Effector memory CD4-positive, alpha-beta T cell (primary cell): ENCODE measurements at places on chromosomes 7 and 10.

DNA sequence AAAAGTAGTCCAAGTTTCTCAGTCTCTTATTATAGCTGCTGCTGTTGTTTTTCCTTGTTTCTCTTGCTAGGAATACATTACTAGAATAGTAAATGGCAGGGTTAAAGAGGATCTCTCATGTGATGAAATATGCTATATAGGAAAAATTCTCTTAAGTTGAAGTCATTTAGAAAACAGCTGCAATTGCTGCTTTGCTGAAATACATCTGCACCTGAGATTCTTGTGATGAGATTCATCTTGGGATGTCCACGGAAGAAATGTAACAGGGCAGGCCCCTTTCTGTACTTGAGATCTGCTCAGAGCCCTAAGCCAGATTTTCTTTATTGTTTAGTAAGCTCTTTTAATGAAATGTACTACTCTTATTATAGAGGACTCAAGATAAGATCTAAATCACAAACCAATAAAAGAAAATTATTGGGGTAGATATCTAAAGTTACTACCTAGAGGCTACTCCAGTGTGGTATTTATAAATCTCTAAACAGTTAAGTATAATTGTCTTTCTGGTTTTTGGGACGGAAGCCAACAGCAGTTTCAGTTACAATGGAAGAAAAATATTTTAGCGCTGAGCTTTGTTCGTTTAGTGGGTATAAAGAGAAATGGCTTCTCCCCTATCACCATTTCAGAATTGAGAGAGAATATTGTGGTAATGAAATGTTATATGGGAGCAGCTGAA, 701.5 kb downstream of the KCNMA1 start:
- no peaks in the 10 kb centered on the region for H3K27me3 ChIP-seq
- H3K27ac ChIP-seq: no peak overlapping the region
- no peaks in the 10 kb centered on the region for H3K36me3 ChIP-seq
- DNase-seq: no peak
- no peak overlapping the region for H3K4me3 ChIP-seq

DNA sequence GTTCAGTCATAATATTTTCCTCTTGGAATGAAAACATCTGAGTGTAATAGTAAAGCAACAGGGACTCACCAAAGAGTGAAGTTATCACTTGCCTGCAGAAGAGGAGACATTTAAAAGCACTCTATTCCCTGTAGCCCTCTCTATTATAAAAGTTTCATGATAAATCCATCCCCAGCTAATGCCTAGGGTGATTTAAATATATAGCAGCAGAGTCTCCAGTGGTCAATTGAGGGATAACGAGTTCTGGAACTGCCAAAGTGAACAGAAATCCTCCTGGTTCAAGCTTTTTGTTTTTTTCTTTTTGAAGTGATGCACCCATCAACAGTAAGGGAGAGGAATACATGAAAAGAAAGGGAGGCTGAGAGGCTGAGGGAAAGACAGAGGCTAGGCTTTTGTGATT, 87.3 kb downstream of the EVX1 start:
- H3K36me3 ChIP-seq: no peaks in the 10 kb centered on the region
- no peaks in the 10 kb centered on the region for H3K4me1 ChIP-seq
- no peaks in the 10 kb centered on the region for H3K27me3 ChIP-seq
- DNase-seq: no peak
- no peak overlapping the region for H3K27ac ChIP-seq

- no peak overlapping the region for H3K27ac ChIP-seq
- no peak overlapping the region for H3K4me3 ChIP-seq
- no peaks in the 10 kb centered on the region for H3K36me3 ChIP-seq
- H3K4me1 ChIP-seq: no peaks in the 10 kb centered on the region
- DNase-seq: no peak
- no peaks in the 10 kb centered on the region for H3K27me3 ChIP-seq
Measured at GRCh38 chr10:53025172-53025711, 252.7 kb upstream of the MBL2 start.

GRCh38 chr7:150965273-150965830, 12.8 kb downstream of the KCNH2 start:
- H3K27me3 ChIP-seq: no peaks in the 10 kb centered on the region
- DNase-seq: no peak
- H3K4me1 ChIP-seq: no peaks in the 10 kb centered on the region
- no peak overlapping the region for H3K4me3 ChIP-seq
- H3K27ac ChIP-seq: no peak overlapping the region

GRCh38 chr10:103632247-103632642, 138.7 kb downstream of the NEURL1 start:
- no peaks in the 10 kb centered on the region for H3K36me3 ChIP-seq
- H3K4me3 ChIP-seq: no peak overlapping the region
- DNase-seq: no peak
- H3K27me3 ChIP-seq: no peaks in the 10 kb centered on the region
- no peaks in the 10 kb centered on the region for H3K4me1 ChIP-seq

GRCh38 chr7:81926-82756, 110.2 kb upstream of the FAM20C start:
- H3K4me1 ChIP-seq: no peaks in the 10 kb centered on the region
- no peak for DNase-seq
- no peaks in the 10 kb centered on the region for H3K36me3 ChIP-seq
- no peak overlapping the region for H3K4me3 ChIP-seq

GRCh38 chr10:29434111-29434510, 145.2 kb downstream of the LYZL1 start:
- DNase-seq: no peak
- peaks cover 3% of the 10 kb centered on the region for H3K36me3 ChIP-seq
- H3K27ac ChIP-seq: no peak overlapping the region
- no peaks in the 10 kb centered on the region for H3K27me3 ChIP-seq
- H3K4me1 ChIP-seq: no peaks in the 10 kb centered on the region
- H3K4me3 ChIP-seq: no peak overlapping the region

GRCh38 chr7:78709658-78710057, 743.8 kb downstream of the MAGI2 start:
- no peak for DNase-seq
- H3K27me3 ChIP-seq: no peaks in the 10 kb centered on the region
- no peaks in the 10 kb centered on the region for H3K4me1 ChIP-seq
- no peaks in the 10 kb centered on the region for H3K36me3 ChIP-seq

DNA sequence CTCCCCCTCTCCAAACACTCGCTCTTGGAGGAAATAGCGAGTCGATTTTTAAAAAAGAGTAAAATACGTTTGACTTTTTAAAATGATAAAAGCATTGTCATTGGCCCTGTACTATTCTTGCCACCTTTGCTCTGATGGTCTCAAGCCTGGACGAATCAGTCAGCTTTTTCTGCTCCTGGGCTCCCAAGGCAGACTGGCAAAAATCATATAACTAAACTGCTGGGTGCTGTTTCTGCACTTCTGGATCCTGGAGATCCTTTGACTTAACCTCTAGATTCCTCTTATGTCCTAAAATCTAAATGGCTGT, 1.8 kb downstream of the TPST1 start:
- no peak for DNase-seq
- no peak overlapping the region for H3K27ac ChIP-seq
- H3K4me1 ChIP-seq: peaks cover 7% of the 10 kb centered on the region
- peaks cover 4% of the 10 kb centered on the region for H3K27me3 ChIP-seq
- no peak overlapping the region for H3K4me3 ChIP-seq

DNA sequence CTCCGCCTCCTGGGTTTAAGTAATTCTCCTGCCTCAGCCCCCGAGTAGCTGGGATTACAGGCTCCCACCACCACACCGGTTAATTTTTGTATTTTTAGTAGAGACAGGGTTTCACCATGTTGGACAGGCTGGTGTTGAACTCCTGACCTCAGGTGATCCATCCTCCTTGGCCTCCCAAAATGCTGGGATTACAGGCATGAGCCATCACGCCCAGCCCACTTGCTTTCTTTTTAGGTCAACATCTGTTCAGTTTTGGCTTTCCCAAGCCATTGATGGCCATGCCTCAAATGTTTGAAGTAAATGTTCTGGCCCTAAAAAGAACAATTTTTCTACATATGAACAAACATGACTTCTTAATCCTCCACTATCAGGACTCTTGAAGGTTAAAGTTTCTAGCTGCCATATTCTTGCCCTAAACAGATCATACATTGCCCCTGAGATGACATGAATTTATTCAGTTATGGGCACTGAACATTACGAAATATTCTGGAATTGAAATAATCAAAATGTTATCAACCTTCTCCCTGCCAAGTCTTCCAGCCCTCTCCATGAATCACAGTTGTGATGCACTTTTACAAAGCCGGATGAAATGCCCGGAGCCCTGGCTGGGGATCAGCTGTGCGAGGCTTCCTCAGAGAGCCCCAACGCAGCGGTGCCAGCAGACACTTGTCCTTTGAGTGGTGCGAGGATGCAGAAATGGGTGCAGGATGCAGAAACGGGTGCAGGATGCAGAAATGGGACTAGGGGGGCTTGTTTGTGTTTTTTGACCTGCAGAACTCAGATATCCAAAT, 2.9 kb downstream of the MRLN start:
- no peaks in the 10 kb centered on the region for H3K4me1 ChIP-seq
- H3K27me3 ChIP-seq: no peaks in the 10 kb centered on the region
- no peaks in the 10 kb centered on the region for H3K36me3 ChIP-seq

- no peak for DNase-seq
- H3K4me3 ChIP-seq: no peak overlapping the region
- H3K27me3 ChIP-seq: no peaks in the 10 kb centered on the region
- no peaks in the 10 kb centered on the region for H3K4me1 ChIP-seq
- no peaks in the 10 kb centered on the region for H3K36me3 ChIP-seq
Measured at GRCh38 chr7:107966711-107967110, 36.2 kb downstream of the LAMB1 start.

DNA sequence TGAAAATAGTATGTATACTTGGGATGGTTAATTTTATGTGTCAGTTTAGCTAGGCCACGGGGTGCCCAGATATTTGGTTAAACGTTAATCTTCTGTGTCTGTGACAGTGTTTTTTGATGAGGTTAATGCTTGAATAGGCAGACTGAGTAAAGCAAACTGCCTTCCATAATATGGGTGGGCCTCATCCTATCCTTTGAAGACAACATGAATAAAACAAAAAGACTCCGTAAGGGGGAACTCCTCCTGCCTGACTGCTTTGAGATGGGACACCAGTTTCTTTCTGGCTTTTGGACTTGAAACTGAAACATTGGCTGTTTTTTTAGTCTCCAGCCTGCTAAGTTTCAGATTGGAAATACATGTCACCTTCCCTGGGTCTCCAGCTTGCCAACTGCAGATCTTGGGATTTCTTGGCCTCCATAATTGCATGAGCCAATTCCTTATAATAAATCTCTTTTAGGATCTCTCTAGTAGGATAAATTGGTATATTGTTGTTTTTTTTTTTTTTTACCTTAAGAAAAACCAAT, 59.9 kb upstream of the GLCCI1 start:
- no peaks in the 10 kb centered on the region for H3K4me1 ChIP-seq
- H3K27ac ChIP-seq: no peak overlapping the region
- H3K36me3 ChIP-seq: no peaks in the 10 kb centered on the region
- H3K4me3 ChIP-seq: no peak overlapping the region
- DNase-seq: no peak

- no peak for DNase-seq
- H3K4me1 ChIP-seq: peaks cover 62% of the 10 kb centered on the region
- no peaks in the 10 kb centered on the region for H3K27me3 ChIP-seq
- no peaks in the 10 kb centered on the region for H3K36me3 ChIP-seq
- no peak overlapping the region for H3K27ac ChIP-seq
- peak overlapping the region; percentile 22 for H3K4me3 ChIP-seq
Measured at GRCh38 chr7:129906700-129907099, 46.1 kb downstream of the UBE2H start.

DNA sequence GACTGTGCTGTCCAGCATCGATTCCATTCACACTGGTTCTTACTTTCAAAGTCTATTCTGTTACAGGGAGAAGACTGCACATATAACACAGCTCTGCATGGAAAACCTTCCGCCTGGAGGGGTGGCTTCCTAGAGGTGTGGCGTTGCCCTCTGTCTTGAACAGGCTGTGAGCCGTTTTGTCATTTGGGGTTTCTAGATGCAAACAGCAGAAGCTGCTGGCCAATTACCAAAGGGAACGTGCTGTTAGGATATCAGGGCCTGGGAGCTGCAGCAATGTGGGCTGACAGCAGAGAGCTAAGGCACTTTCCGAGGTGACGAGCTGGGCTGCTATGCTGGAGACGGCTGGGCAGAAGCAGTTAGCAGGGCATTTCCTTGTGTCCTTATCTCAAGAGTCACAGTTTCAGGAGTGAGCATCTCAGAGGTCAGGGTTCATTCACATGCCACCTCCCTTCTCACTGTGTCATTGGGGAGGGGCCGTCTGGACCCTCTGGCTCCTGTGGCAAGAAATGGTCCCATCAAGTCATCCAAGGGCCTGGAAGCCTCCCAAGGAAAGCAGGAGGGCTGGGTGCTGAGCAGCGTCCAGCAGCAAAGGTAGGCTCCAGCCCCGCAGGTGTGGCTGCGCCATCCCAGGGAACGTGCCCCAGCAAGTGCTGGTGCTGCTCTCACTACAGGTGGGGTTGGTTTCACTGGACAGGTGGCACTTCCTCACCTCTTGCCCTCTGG, 106.5 kb downstream of the WDR37 start:
- no peaks in the 10 kb centered on the region for H3K27me3 ChIP-seq
- H3K4me1 ChIP-seq: no peaks in the 10 kb centered on the region
- H3K27ac ChIP-seq: no peak overlapping the region
- H3K36me3 ChIP-seq: no peaks in the 10 kb centered on the region
- no peak for DNase-seq
